Smooth muscle cell of trachea (primary cell): ENCODE measurements at places on chromosomes 1 and 21. TPM values are rescaled to one million over a fixed set of nuclear protein-coding genes. Genes with fewer than 3 reads are reported as not detected.

The NCMAP gene
- not detected in 2 replicates for total RNA-seq

The FBXO28 gene
- total RNA-seq: 27.0 and 33.0 TPM in 2 replicates

The PROK1 gene
- total RNA-seq: not detected in 2 replicates

The FCRL5 gene
- total RNA-seq: not detected in 2 replicates

The GBP6 gene
- under 0.01 and 0.15 TPM in 2 replicates for total RNA-seq

The MEGF6 gene
- total RNA-seq: 1.2 and 5.3 TPM in 2 replicates

The KLHDC8A gene
- not detected in 2 replicates for total RNA-seq

The SPATA21 gene
- 0.17 TPM in 1 of 2 replicates, not detected in the other for total RNA-seq

The TAS1R1 gene
- under 0.01 TPM in 1 of 2 replicates, not detected in the other for total RNA-seq

The C1orf115 gene
- 0.50 and 0.87 TPM in 2 replicates for total RNA-seq

The NEGR1 gene
- total RNA-seq: 3.6 and 7.7 TPM in 2 replicates

The CFHR4 gene
- under 0.01 TPM in 1 of 2 replicates, not detected in the other for total RNA-seq
